Stimulated activated CD4-positive, alpha-beta T cell treated with anti-CD3 and anti-CD28 coated beads, Interleukin-15, amount 100 ng/mL, for 48 hours (primary cell): ENCODE measurements at places on chromosomes 4 and X.
A peak's percentile ranks its signal among the peaks of the same experiment; 100 is the strongest.

GRCh38 chrX:34638116-34638515 lies 19.0 kb downstream of the TMEM47 start:
- no peak for DNase-seq

- no peak for DNase-seq
Observed at GRCh38 chr4:163243297-163243981, 76.7 kb upstream of the NAF1 start.

- DNase-seq = no peak
Observed at GRCh38 chrX:18885328-18886004, 98.4 kb downstream of the PHKA2 start.

- DNase-seq = no peak
Observed at GRCh38 chr4:147480891-147481576, at the start of gene EDNRA. Gene EDNRA, plus strand, starts transcription at chr4:147481097. Its CDS starts 4,585 bp downstream, at chr4:147485682.

DNA sequence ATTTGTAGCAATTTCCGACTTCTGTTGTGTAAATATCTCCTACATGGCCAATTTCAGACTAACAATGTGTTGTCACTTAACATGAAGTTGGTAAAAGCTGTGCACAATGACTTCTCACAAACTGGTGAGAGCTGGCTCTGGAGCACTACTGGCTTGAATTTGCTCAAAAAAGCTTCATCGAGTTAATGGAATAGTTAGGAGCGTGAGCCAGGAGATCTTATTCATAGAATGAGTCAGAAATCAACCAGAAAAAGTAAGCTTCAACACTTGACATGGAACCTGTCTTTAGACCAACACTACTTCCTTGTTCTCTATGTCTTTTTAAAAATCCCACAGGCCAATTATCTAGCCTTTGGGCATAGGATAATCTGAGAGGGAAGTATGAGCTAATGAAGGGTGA lies 7.9 kb upstream of the CHRDL1 start:
- DNase-seq = no peak

GRCh38 chrX:77446908-77447652 lies at the start of gene FGF16:
Gene FGF16, plus strand, starts transcription at chrX:77447389. Its CDS starts 286 bp downstream, at chrX:77447675.
- DNase-seq = no peak

- DNase-seq = no peak
Observed at GRCh38 chr4:185535612-185536410, 504 bp upstream of the PDLIM3 start.

- no peak for DNase-seq
Observed at GRCh38 chr4:22473268-22473667, 42.6 kb downstream of the ADGRA3 start.

GRCh38 chr4:1205586-1206298 lies 33.4 kb upstream of the SPON2 start:
- no peak for DNase-seq

- DNase-seq = no peak
Observed at GRCh38 chr4:163148466-163149336, 18.0 kb downstream of the NAF1 start.

- peak; percentile 42 for DNase-seq
Observed at GRCh38 chrX:44400588-44400987, 57.1 kb upstream of the EFHC2 start.

GRCh38 chr4:1637580-1638271 lies 46.4 kb downstream of the FAM53A start:
- no peak for DNase-seq

GRCh38 chrX:13418126-13419097 lies 98.6 kb upstream of the ATXN3L start:
- no peak for DNase-seq

GRCh38 chr4:51885363-51885762 lies 42.4 kb downstream of the DCUN1D4 start:
- DNase-seq = no peak

DNA sequence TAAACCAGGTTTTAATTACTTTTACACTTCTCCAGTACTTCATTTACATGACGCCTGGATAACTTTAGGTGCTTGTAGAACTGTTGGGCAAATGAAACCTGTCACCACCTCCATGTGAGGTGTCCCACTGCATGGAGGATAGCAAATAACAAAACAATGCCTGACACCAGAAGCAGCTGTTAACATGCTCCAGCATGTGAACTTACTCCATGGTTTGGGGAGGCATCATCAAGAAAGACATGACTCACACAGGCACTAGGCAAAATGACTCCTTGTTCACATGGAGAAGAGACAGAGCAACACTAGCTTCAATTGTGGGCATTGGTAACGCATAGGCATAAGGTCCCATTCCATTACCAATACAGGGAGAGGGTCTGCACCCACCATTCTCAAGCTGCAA lies 198.1 kb upstream of the F9 start:
- no peak for DNase-seq

DNA sequence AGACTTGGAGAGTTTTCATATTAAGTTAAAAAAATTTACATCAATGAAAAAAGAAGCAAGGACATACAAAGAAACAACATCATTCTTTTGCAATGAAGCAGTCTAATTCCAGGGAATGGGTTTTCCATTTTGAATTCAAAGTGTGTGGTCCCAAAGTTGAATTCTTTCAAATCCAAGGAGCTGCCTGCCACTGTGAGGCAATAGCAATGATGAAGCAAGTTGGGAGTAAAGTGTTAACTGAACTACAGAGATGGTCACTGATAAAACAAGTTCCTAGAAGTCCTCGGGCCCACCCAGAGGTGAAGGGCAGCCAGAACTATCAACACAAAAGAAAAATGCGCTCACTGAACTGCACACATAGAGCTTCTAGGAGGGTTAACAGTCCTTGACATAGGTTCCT lies 115.9 kb downstream of the RAB28 start:
- no peak for DNase-seq

GRCh38 chr4:3122081-3122563 lies 47.6 kb downstream of the HTT start:
- no peak for DNase-seq

GRCh38 chr4:42927946-42928345 lies 35.4 kb downstream of the GRXCR1 start:
- no peak for DNase-seq

DNA sequence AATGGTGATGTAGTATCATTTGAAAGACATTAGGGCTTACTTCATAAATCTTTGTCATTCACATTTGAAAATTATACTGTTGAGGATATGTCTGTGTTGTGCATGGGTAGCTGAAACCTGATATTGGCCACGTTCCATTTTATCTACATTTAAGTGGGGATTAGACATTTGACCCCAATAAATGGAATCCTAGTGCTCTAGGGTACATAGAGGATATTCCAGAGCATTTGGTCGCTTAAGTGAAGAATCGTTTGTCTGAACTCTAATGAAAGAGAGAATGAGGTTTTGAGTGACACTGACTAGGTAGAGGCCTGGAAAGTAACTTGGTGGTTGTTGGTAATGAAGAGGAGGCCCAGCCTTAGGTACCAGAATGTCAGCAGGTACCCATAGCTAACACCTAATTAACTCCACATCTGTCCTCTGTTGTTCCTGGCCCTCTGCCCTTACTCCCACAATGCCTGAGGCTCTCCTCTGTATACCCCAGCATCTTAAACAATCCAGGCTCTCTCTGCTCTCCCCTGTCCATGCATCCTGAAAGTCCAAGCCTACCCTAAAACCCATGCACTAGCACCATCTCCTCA lies 299.5 kb upstream of the KLF3 start:
- DNase-seq = no peak

GRCh38 chrX:69073721-69074120 lies 91.5 kb downstream of the PJA1 start:
- no peak for DNase-seq

DNA sequence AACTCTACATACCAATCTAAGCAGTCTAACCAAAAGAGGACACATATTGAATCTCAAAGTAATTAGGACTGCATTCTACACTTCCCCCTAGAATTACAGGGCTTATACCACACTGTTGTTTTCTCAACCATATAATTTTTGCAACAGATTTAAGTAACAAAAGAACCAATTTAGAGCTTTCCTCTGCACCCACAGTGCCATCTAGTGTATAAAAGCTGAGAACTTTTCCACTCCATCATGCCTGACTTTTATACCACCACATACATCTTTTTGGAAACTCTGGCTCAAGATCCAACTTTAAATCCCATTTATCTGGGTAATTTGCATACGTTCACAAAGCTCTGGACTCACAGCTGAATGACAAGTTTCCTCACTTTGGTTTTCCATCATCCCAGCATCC lies 99.5 kb downstream of the EFHC2 start:
- no peak for DNase-seq

DNA sequence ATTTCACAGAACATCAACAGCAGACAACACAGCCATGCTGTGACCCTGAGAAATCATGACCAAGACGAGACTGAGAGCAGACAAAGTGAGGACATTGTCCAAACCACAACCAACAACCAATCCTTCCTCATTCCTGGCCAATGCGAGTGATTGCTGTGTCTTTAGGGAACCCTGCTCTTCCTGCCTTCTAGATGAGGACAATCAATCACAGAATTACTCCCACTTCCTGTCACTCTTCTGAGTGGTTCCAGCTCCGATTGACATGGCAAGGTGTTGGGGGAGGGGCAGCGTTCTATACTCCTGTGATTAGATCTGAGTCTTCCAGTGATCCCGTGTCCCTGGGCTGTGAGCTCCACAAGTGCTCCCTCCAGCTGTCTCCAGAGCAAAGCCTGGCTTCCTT lies 227.8 kb downstream of the STIM2 start:
- no peak for DNase-seq

- DNase-seq = no peak
Observed at GRCh38 chrX:32572644-32573043, 638.7 kb downstream of the DMD start.

- peak; percentile 42 for DNase-seq
Observed at GRCh38 chrX:39883666-39884065, 214.1 kb downstream of the BCOR start.

DNA sequence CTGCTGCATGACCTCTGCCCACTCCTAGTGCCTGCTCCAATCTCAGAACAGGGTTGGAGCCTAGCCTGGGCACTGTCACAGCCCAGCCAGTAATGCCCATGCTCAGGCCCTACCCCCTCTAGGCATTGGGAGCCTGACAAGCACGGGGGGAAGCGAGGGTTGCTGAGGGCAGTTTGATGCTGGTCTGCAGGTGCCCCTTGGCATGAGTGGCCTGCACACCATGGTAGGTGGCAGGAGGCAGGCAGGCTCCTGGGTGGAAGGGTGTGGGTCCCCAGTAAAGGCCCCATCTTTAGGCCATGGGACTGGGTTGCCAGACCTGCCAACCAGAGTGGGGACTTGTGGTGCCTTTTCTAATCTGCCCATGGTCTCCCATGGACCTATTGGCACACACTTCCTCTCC lies 72.1 kb upstream of the DCAF12L2 start:
- no peak for DNase-seq

- DNase-seq = peak; percentile 57
Observed at GRCh38 chrX:37846934-37847732, at the start of gene DYNLT3. Gene DYNLT3, minus strand, starts transcription at chrX:37847571. Its CDS starts 61 bp downstream, at chrX:37847510.

DNA sequence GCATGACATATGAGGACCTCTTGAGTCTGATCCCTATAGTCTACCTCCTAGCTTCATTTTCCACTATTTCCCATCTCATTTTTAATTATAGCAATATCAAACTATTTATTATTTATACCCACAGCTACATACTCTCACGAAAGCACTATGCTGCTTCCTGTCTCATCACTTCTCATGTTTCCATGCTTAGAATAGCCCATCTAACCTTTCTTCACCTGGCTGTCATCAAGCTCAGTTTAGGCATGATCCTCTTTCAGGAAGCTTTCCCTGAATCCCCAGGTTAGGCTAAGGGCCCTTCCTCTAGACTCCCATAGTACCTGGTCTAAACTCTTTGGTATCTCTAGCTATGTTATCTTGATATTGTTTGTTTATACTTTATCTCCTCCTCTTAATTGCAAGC lies 137.8 kb downstream of the TBC1D19 start:
- no peak for DNase-seq

- no peak for DNase-seq
Observed at GRCh38 chr4:152935631-152936445, at the start of gene FHDC1. Gene FHDC1, plus strand, starts transcription at chr4:152936323. Its CDS starts 6,735 bp downstream, at chr4:152943058.

GRCh38 chrX:109739625-109740432 lies 6.8 kb upstream of the ACSL4 start:
- no peak for DNase-seq

DNA sequence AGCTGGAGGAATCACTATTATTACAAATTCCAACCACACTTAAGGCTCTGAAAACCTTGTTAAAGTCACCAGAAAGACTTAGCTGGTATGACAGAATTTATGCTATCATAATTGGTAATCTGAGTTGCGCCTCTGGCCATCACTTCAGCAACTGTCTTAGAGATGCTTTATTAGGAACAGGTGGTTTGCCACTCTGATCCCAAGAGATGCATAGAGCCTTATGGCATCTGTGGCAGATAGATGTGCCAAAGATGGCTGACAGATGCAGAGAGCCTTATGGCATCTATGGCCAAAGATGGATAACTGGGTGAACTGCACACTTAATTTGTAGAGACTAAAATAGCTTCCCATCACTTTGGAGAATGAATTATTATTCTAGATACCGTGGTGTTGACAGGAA lies 32.3 kb upstream of the PLAC8 start:
- no peak for DNase-seq

DNA sequence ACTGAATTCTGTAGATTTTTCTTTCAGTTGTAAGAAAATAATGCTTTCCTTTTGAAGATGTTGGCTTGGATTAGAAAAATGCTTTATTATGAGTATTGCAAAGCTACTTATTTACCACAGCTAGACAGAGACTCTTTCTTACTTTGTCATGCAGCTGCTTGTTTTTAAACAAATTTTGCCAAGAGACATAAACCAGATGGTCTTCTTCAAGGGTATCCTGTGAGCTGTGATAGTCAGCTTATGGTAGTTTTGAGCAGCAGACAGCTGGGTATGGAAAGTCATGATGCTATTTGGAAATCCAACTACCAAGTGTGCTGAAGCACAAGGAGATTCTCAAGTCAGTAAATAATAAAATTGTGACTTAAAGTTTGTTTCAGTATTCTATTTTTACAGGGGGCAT lies 941.5 kb downstream of the DMD start:
- no peak for DNase-seq

- DNase-seq = no peak
Observed at GRCh38 chr4:53196882-53197771, 168.7 kb downstream of the SCFD2 start.

DNA sequence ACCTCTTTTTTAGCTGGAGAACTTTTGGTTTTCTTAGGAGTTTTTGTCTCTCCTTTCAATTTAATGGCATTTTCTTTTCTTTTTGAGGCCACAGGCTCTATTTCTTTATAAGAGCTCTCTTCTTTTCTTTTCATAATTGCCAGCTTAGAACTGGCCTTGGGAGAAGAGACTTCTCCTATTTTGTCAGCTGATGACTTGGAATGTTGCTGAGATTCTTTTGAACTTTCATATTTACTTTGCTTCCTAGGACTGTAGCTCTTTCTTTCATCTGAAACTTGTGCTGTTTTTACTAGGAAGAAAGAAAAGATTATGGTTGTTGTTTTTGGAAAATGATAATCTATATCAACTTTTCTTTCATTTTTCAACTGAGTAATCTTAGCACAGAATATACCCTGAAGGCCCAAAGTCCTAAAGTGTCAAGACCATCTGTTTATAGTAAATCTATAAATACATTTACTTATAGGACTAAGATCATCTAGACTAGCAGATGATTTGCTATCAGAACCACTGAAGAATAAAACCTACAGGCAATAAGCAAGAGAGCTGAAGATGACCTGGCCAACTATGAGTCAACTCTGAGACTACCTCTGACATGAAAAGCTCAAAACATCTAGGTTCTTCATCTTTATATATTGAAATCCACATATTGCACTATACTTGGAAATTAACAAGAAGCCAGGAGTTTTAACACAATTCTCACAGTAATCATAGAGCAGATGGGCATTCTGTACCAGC lies 45.6 kb downstream of the RFC1 start:
- no peak for DNase-seq

GRCh38 chr4:105061136-105061696 lies 85.5 kb upstream of the TET2 start:
- peak; percentile 18 for DNase-seq

- DNase-seq = no peak
Observed at GRCh38 chr4:148651991-148652390, 209.8 kb upstream of the NR3C2 start.

- DNase-seq = no peak
Observed at GRCh38 chr4:152590179-152591031, 54.5 kb upstream of the FBXW7 start.
